Liver (tissue), 10 donors: ENCODE measurements at places on chromosomes 13 and 19. TPM values are rescaled to one million over a fixed set of nuclear protein-coding genes. Genes with fewer than 3 reads are reported as not detected.

- H3K36me3 ChIP-seq, result no peaks in the 10 kb centered on the region
- no peak overlapping the region for H3K27ac ChIP-seq
- no peaks in the 10 kb centered on the region for H3K27me3 ChIP-seq
- no peak overlapping the region for H3K4me3 ChIP-seq
- DNase-seq, result no peak
- no peaks in the 10 kb centered on the region for H3K4me1 ChIP-seq
Observed at GRCh38 chr13:25231517-25231916, 55.8 kb downstream of the MTMR6 start.

ZNF320 gene
- polyA plus RNA-seq, result 0.65 TPM

DNM2 gene
- polyA plus RNA-seq, result 23.1 TPM

DNA sequence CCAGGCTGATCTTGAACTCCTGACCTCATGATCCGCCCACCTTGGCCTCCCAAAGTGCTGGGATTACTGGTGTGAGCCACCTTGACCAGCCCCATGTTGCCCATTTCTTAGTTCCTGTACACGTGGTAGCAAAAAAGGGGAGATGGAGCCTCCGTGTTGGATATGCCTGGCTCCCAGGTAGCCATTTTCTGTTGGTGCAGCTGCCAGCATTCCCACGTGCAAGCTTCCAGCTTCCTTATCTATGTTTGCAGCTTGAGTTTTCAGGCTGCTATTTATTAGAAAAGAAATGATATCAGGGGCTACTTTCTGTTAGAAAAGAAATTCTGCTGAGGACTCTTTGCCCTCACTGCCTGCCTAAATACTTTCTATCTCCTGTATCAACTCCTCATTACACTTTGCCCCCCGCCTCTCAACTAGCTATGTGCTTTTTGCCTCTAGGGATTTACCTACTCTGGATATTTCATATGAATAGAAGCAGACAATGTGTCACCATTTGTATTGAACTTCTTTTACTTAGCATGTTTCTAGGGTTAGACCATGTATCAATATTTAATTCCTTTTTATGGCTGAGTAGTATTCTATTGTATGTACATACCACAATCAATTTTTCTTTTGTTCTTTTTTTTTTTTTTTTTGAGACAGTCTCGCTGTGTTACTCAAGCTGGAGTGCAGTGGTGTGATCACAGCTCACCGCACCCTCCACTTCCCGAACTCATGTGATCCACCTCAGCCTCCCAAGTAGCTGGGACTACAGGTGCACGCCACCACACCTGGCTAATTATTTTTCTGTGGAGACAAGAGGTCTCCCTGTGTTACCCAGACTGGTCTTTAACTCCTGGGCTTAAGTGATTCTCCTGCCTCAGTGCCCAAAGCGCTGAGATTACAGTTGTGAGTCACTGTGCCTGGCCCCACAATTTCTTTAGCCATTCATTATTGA, 3.4 kb upstream of the TMED1 start:
- no peaks in the 10 kb centered on the region for H3K4me1 ChIP-seq
- no peak overlapping the region for H3K27ac ChIP-seq
- DNase-seq, result no peak
- no peaks in the 10 kb centered on the region for H3K27me3 ChIP-seq
- no peaks in the 10 kb centered on the region for H3K36me3 ChIP-seq
- no peak overlapping the region for H3K4me3 ChIP-seq

ZNF30 gene
- polyA plus RNA-seq, result 1.6 TPM

ZNF302 gene
- 15.9 TPM for polyA plus RNA-seq

SIGLEC5 gene
- polyA plus RNA-seq, result not detected

KCNN4 gene
- polyA plus RNA-seq, result 0.14 TPM

DNA sequence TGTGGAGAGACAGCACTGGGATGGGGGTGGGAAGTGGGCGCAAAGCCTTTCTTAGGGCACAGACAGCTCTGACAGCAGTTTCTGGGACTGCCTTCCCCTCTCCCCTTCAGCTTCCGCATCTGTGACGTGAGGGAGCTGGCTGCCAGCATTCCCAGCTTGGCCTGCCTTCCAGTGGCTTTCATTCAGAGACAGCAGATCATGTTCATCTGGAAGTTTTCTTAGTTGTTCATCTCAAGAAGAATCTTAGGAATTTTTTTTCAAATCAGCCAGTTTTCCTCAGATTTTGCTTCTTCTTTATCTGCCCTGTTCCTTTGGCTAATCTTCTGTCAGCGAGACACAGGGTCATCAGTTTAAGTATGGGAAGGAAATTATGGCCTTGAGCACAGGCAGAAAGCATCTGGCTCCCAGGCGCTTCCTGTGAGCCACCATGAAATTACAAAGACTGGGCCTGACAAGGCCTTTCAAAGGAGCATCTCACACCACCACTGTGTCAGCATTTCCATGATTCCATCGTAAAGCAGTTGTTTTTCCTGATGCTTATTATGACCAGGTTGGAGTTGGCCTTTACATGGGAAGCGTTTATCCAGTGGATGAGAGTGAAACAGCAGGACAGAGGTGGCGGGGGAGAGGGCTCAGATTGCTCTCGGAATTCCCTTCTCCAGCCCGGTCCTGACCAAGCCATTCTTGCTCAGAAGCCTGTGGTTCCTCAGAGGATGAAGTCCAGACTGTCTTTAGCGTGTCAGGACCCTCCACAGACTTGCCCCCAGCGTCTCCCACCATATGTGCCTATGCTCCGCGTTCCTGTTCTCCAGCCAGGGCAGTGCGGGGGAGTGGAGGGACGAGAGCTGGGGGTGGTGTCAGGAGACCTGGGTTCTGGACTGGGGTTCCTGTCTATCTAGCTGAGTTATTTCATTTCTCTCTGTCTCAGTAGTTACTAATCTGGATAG, 43.6 kb downstream of the ARHGAP35 start:
- no peaks in the 10 kb centered on the region for H3K27me3 ChIP-seq
- no peaks in the 10 kb centered on the region for H3K36me3 ChIP-seq
- DNase-seq, result no peak
- peak overlapping the region; percentile 56 for H3K27ac ChIP-seq

JSRP1 gene
- 0.39 TPM for polyA plus RNA-seq

ZNF709 gene
- 0.24 TPM for polyA plus RNA-seq

KLHL1 gene
- polyA plus RNA-seq, result not detected

FREM2 gene
- 0.17 TPM for polyA plus RNA-seq

DNA sequence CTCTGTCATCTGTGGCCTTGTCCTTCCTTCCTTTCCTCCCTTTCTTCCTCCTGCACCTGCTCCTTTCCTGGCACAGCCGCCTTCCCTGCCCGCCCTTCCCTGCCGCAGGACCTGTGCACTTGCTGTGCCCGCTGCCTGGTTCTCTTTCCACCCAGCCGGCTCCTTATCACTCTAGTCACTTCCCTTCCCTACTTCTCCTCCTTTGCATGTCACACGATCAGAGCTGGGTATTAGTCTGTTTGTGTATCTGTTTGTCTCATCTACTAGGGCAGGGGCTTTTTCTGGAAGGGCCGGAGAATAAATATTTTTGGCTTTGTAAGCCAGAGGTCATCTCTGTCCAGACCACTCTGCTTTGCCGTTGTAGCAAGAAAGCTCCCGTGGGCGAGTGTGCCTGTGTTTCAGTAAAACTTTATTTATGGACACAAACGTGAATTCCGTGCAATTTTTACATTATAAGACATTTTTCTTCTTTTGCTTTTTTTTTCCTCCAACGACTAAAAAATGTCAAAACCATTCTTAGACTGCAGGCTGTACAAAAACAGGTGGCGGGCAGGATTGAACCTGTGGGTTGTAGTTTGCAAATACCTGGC, 6.1 kb downstream of the KDM4B start:
- no peak overlapping the region for H3K4me3 ChIP-seq
- H3K27ac ChIP-seq, result no peak overlapping the region
- H3K27me3 ChIP-seq, result no peaks in the 10 kb centered on the region
- H3K36me3 ChIP-seq, result peaks cover 4% of the 10 kb centered on the region

GDF15 gene
- polyA plus RNA-seq, result 6.7 TPM

- no peak for DNase-seq
- H3K4me1 ChIP-seq, result peaks cover 16% of the 10 kb centered on the region
Observed at GRCh38 chr19:33197591-33198000, 3.5 kb downstream of the LRP3 start.

DNA sequence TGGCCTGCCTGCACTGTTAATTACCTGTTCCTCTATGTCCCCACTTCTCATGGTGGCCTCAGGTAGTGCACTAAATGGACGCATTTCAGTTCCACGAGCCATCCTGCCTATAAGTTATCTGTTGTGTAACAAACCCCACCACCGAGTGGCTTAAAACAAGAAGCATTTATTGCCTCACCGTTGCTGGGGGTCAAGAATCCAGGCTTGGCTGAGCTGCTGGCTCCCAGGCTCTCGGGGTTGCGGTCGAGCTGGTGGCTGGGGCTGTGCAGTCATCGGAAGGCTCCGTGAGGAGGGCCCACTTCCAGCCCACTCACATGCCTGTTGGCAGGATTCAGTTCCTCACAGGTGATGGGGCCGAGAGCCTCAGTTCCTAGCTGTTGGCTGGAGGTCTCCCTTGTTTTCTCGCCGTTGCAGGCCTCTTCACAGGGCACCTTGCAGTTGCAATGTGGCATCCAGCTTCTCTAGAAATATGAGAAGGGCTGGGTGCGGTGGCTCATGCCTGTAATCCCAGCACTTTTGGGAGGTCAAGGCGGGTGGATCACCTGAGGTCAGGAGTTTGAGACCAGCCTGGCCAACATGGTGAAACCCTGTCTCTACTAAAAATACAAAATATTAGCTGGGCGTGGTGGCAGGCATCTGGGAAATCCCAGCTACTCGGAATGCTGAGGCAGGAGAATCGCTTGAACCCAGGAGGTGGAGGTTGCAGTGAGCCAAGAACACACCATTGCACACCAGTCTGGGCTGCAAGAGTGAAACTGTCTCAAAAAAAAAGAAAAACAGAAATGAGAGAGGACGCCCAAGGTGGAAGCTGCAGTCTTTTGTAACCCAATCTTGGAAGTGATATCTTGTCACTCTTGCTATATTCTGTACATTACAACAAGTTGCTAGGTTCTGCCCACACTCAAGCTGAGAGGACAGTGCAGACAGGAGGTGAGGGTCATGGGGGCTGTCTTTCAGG, 6.5 kb upstream of the PTOV1 start:
- no peaks in the 10 kb centered on the region for H3K4me1 ChIP-seq
- H3K36me3 ChIP-seq, result peaks cover 5% of the 10 kb centered on the region
- no peak overlapping the region for H3K27ac ChIP-seq

GRCh38 chr13:99278200-99278599, 20.0 kb upstream of the GPR18 start:
- peaks cover 55% of the 10 kb centered on the region for H3K4me1 ChIP-seq
- DNase-seq, result no peak
- no peak overlapping the region for H3K4me3 ChIP-seq

DNA sequence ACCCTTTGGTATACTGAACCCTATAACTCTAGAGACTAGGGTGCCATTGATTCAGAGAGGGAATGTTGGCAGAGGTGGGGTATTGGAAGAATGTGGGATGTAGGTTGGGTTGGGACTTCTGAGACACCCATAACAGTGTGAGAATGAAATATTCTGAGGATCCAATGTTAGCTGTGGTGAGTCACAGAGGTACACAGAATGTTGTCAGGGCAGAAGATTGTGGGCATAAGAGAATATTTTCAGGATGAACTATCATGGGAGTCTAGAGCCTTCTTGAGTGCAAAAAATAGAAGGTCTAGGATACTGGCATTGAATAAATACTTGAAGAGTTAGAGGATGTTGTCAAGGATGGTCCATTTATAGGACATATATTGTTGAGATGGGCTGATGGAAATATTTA, 9.0 kb downstream of the KLK13 start:
- no peaks in the 10 kb centered on the region for H3K36me3 ChIP-seq
- DNase-seq, result no peak
- H3K27me3 ChIP-seq, result peaks cover 5% of the 10 kb centered on the region
- H3K27ac ChIP-seq, result no peak overlapping the region

C19orf12 gene
- polyA plus RNA-seq, result 37.6 TPM

GRCh38 chr19:17686023-17686521, 2.1 kb downstream of the UNC13A start:
- no peaks in the 10 kb centered on the region for H3K36me3 ChIP-seq
- H3K4me1 ChIP-seq, result peaks cover 3% of the 10 kb centered on the region
- no peak overlapping the region for H3K27ac ChIP-seq
- H3K4me3 ChIP-seq, result no peak overlapping the region

GRCh38 chr13:108409730-108410129, 140.2 kb downstream of the TNFSF13B start:
- no peak overlapping the region for H3K27ac ChIP-seq
- no peaks in the 10 kb centered on the region for H3K4me1 ChIP-seq
- no peak for DNase-seq
- H3K36me3 ChIP-seq, result no peaks in the 10 kb centered on the region
- H3K27me3 ChIP-seq, result no peaks in the 10 kb centered on the region
- H3K4me3 ChIP-seq, result no peak overlapping the region

DNA sequence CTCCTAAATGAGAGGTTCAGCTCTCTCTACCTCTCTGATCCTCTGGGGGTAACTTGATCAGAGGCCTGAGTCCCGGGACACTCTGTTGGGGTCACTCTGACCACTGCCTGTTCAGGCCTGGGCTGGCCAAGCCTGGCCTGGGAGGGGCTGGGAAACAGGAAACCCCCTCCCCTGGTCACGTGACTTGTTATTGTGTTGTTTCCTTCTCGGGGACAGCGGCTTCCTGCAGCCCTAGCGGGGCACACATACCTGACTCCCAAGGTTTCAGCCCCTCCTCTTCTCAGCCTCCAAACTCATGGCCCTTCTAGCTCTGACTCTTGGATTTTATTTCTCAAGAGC, at the start of gene USHBP1:
Gene USHBP1, minus strand, starts transcription at position 105 of the 339 bp plus-strand sequence. CDS start 446 bp downstream, outside the sequence.
- no peaks in the 10 kb centered on the region for H3K36me3 ChIP-seq
- no peak for DNase-seq
- peak within 1 kb of the TSS; percentile 7 for H3K4me3 ChIP-seq

DNA sequence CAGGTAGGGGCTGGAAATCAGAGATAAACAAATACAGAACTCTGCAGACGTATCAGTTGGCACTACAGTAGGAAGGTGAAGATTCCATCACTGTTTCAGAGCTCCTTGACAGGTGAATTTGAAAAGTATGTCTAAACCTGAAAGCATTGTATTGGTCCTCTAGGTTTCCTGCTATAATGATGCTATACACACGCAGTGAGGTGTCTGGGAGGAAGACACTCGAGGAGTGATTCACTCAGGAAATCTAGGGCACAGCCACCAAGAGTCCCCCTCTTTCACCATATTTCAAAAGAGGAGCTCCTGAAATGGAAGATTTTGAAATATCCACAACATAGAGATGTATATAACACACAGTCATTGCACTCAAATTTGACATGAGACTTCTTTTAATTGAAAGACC, 331.0 kb upstream of the DACH1 start:
- H3K36me3 ChIP-seq, result no peaks in the 10 kb centered on the region
- no peak overlapping the region for H3K4me3 ChIP-seq
- no peak overlapping the region for H3K27ac ChIP-seq
- no peak for DNase-seq

- no peaks in the 10 kb centered on the region for H3K36me3 ChIP-seq
- H3K4me1 ChIP-seq, result peaks cover 25% of the 10 kb centered on the region
- H3K27ac ChIP-seq, result no peak overlapping the region
- no peaks in the 10 kb centered on the region for H3K27me3 ChIP-seq
Observed at GRCh38 chr19:33902802-33903488, 106.3 kb downstream of the KCTD15 start.

DNA sequence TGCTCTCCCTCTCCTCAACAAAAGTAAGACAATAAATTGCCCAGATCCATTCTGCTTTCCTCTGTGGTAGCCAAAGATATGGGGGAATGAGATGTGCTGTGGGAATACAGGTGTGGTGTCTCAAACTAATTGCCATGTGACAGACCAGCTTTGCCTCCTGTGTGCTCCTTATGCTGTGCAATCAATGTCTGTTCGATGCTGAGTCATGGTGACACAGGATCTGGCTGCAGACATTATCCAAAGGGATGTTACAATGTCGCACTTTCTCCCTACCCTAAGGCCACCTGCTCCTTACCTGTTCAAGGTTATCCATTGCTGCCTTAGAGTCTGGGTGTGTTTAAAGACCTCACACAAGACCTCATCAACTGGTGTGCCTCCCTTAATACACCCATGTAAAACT, 32.5 kb downstream of the FGF14 start:
- H3K4me1 ChIP-seq, result no peaks in the 10 kb centered on the region
- DNase-seq, result no peak
- H3K36me3 ChIP-seq, result no peaks in the 10 kb centered on the region
- H3K4me3 ChIP-seq, result no peak overlapping the region
